Fibroblast of skin of right biceps (primary cell): ENCODE measurements at places on chromosomes 3 and 15.

- DNase-seq, result no peak
Measured at GRCh38 chr15:96412045-96412905, 81.8 kb downstream of the NR2F2 start.

GRCh38 chr3:120052677-120053076, 41.6 kb downstream of the GSK3B start:
- peak; percentile 12 for DNase-seq

- peak; percentile 94 for DNase-seq
Measured at GRCh38 chr15:73950831-73951561, 24.7 kb downstream of the LOXL1 start.

DNA sequence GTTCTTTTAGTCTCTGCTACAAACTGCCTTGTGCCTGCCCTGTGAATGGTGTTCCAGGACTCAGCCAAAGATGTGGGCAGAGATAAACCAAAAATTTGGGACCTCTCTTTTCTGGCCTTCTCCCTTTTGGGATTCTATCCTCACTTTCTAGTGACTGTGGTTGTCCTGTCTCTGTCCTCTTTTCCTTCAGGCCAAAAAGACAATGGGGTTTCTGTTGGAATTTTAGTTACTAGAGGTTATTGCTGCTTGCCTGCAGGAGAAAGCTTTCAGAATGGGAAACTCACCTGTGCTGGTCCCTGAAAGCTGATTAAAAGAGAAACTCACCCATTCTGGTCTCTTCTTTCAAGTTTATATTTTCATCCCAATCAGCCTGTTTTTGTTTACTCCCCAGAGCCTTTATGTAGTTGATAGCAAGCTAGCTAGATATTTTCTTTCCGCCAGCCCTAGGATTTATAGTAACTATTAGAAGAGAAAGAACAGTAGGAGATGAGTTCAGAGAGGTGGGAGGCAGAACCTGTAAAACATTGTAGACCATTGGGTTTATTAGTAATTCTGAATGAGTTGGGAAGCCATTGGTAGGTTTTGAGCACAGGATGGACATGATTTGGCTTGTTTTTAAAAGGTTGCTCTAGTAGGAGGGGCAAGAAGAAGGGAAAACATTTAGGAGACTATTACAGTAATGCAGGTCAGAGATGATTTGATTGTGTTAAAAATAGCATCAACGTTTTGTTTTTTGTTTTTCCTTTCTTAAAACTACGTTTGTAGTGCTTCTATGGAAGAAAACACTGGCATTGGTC, 138.9 kb downstream of the TCF12 start:
- no peak for DNase-seq

GRCh38 chr3:114155370-114155821, 23.5 kb downstream of the DRD3 start:
- DNase-seq, result peak; percentile 22

GRCh38 chr3:161295325-161295724, 74.2 kb downstream of the NMD3 start:
- peak; percentile 13 for DNase-seq

GRCh38 chr3:113249601-113250000, 38.2 kb downstream of the BOC start:
- DNase-seq, result no peak

DNA sequence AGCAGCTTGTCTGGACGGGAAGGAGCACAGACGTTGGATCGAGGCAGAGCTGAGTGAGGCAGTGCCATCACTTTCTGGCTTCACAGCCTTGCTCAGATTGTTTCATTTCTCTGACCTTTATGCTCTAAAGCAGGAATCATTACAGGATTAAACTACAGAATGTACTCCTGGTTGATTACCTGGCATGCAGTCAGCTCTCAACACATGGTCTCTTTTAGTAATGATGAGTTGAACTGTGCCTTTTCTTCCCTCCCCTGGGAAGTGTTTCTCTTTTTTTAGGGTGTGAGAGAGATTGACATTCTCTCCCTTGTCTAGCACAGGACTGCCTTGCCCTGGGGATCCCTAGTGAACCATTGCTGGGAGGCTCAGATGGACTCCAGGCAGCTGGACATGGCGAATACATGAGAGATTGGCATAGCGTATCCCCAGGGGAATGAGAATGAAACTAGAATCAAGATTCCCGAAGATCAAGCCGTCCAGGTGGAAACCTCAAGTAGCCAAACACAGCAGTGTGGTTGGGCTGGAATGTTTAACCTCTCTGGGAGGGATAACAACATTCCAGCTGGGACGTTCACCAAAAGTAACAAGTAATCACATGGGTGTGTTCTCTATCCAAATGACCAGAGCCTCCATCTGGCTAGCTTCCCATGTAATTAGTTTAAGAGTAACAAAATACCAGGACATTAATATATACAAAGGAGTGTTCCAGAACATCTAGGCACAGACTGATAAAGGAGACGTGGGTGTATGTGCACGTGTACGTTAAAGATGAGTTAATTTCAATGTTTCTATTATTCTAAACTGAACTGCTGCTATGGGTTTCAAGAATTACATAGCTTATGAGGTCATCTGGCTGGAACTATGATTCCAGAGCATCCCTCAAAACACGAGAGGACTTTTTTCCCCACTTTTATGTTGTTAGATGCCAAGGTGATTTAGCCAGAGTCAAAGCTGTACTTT, 118.6 kb upstream of the NR2E3 start:
- peak; percentile 87 for DNase-seq

GRCh38 chr15:47806008-47806407, 88.7 kb downstream of the SEMA6D start:
- DNase-seq, result no peak

- DNase-seq, result peak; percentile 12
Measured at GRCh38 chr3:136008732-136009470, 43.4 kb downstream of the PPP2R3A start.

GRCh38 chr3:37765591-37766488, 95.8 kb upstream of the CTDSPL start:
- peak; percentile 62 for DNase-seq

DNA sequence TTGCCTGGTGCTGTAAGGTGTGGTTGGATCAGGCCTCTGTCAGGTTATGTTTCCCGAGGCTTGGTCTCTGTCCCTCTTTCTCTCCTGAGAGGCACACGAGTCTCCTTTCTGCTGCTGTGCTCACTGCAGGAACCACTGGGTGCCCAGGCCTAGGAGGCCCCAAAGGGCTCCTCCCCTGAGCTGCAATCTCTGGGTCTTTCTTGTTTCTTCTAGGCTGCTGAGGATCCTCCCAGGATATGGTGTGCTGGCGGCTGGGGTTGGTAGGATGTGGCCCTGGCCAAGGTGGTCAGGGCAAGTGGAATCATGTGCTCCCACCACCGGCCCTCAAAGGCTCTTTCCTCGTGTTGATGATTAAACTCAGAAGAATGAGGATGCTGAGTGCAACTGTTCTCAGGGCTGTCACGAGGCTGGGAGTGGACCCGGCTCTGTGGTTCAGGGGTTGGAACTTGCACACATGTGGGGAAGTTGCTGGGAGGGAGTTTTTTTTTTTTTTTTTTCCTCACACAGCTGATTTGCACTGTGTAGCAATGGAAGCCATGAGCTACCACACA, 43.6 kb upstream of the CTSH start:
- DNase-seq, result peak; percentile 96

- DNase-seq, result no peak
Measured at GRCh38 chr3:31829826-31830426, 151.1 kb downstream of the OSBPL10 start.

DNA sequence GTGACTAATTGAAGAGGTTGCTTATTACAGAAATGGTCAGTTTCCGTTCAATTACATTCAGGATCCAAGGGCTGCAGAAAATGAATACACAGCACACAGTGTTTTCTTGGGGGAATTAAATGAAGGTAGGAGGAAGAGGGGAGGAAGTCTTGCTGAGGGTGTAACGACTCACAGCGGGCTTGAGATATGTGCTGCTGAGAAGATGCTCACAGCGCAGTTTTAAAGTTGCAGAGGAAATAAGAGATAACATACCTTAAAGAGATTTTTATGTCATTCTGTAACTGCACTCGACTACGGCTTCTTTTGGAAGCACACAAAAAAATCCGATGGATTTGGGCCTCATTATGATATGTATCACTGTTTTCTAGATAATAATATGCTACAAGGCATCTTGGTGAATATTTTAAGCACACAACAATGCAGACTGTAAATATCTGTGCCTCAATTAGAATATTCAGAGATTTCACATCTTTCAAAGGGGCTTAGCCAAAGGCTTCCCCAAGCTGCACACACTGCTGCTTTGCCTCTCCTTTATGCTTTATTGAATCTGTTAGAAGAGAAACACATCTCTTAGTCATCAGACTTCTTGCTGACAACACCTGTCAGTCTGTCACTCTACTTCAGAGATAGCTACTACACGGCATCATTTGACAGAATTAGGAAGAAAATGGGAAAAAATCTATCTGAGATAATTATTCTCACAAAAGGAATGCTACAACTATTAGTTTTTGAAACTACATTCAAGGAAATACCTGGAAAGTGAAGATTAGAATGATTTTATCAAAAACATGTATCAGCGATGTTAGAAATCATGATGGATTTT, 773.2 kb downstream of the OTOL1 start:
- no peak for DNase-seq

GRCh38 chr3:125152951-125153350, 59.6 kb downstream of the SLC12A8 start:
- no peak for DNase-seq

DNA sequence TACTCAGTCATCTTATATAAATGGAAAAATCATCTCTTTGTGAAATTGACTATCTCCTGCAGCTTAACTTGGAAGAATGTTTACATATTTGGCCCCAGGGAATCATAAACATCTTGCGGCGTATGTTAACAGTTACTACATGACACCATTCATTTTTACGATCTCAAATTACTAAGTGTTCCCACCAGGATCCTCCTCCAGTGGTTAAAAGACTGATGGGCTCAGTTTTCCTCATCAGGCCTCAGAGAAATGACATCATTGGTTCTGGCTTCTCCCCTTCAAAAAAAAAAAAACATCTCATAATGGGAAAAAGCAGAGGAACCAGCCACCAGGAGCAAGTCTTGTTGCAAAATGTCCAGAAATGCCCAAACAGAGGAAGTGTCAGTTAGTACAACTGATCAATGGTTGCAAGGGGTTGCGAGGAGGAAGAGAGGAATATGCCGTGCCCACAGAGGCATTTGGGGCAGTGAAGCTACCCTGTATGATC, 70.5 kb upstream of the LIPC start:
- peak; percentile 94 for DNase-seq

DNA sequence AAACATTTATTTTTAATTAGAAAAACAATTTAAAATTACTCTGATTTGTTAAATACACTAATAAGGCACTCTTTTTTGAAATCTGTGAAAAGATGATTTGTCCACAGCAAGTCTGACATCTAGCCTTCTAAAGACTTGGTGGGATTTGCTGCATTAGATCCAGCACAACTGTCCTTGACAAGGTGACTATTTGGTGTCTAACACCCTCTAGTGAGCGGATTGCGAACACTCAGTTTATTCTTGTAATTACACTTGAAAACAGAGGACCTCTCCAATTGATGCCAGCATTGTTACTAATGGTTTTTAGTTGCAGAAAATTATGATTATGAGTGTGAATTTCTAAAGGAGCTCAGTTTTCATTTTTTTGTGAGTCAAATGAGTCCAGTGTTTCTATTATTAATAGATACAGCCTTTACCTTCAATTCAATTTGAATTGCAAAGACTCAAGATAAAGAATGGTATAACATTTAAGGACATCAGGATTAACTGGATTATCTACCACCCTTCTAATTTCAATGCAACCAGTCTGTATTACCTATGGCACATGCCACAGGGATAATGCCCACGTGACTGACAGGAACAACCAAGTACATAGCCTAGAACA, 29.7 kb upstream of the STRIT1 start:
- peak; percentile 79 for DNase-seq

- no peak for DNase-seq
Measured at GRCh38 chr3:119402791-119403190, 60.6 kb downstream of the TMEM39A start.

DNA sequence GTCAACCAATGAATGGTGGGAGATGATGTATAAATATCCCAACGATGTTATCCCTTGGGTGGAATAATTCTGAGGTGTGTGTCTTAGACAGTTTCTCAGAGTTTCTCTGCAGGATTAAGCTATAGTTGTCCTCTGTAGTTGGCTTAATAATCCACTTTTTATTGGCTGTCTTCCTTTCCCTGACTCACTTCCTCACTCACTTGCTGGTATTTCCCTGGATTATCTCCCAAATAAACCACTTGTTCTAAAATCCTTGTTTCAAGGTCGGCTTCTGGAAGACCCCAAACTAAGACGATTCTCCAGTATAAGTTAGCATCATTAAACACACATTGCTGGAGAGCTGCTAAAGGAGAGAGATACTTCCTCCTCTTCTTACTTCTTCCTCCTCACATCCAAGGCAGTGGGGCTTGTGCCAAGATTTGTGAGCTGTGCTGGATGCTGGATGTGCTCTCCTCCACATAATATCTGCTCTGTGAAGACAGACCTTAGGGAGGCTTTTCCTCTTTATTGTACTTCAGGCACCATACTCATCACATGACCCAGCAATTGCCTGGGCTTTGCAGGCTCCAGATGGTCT, 22.5 kb upstream of the ROPN1 start:
- peak; percentile 17 for DNase-seq

GRCh38 chr3:156816091-156816793, 9.9 kb upstream of the LEKR1 start:
- peak; percentile 72 for DNase-seq

DNA sequence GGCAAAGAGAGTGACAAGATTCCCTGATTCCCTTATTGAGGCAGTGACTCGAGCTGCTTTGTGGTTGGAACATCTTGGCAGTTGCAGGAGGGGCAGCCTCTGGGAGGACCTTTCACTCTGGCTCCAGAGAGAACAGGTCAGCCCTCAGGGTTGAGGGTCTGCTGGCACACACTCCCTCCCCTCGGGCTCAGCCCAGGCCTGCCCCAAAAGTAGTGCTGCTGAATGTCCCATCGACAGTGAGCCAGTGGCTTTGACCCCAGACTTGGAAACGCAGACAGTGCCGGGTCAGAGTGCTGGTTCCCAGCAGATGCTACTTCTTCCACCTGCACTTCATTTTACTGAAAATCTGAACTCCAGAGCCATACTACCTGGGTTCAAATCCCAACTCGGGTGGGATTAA, 25.6 kb upstream of the ATP2B2 start:
- no peak for DNase-seq

DNA sequence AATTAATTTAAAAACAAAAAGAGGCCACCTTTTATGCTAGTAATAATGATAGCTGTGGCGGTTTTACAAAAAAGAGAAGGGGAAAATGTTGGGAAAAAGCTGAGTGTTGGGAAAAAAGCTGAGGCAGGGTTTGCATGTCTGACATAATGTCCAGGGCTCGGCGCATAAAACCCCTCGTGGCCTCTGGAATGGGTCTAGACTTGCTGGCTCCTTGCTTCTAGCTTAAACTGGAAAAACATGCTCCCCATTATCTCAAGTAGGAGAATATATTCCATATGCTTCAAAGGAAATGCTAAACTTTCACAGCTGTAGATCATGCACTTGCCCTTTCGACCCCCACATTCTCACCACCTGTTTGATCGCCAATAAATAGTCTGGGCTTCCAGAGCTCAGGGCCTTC, 53.0 kb downstream of the CYP19A1 start:
- DNase-seq, result no peak

DNA sequence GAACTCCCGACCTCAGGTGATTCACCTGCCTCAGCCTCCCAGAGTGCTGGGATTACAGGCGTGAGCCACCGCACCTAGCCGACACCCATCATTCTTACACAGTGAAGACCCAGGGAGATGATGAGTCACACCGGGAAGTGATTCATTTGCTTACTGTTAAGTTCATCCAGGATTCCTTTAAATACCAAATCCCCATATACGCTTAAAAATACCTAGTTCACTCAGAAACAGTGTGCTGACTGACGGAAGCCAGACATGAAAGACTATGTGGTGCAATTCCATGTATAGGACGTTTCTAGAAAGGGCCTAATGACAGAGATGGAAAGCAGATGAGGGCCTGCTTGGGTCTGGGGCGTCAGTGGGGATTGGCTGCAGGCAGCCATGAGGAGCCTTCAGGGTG, 75.2 kb downstream of the APBA2 start:
- peak; percentile 70 for DNase-seq
